ENCODE measurements at places on chromosomes 5 and 9. TPM values are rescaled to one million over a fixed set of nuclear protein-coding genes. Genes with fewer than 3 reads are reported as not detected.
A peak's percentile ranks its signal among the peaks of the same experiment; 100 is the strongest.

GRCh38 chr5:157547941-157548512 lies 27.5 kb downstream of the ADAM19 start:
- DNase-seq = no peak

DNA sequence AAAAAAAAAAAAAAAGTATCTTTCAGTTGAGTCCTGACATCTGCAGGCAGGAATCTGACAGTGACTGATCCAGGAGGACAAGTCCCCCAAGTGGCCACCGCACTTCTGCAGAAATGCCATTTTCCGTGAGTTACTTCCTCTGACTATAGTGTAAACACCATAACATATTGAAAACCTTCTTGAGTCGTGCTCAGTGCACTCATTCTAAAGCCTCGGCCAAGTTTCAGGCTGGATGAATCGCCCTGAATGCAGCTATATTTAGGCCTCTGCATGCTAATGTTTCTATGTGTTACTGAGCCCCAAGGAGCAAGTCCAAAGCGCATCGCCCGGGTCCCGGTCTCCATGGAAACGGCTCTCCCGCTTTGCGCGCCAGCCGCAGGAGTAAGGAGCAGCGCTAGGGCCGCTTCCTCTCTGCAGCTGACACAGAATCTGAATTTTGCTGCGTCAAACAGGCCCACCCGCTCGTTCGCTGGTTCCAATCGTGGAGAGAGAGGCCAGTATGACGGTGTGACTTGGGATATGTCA lies 335.4 kb downstream of the MSX2 start:
- DNase-seq = peak; percentile 33

DNA sequence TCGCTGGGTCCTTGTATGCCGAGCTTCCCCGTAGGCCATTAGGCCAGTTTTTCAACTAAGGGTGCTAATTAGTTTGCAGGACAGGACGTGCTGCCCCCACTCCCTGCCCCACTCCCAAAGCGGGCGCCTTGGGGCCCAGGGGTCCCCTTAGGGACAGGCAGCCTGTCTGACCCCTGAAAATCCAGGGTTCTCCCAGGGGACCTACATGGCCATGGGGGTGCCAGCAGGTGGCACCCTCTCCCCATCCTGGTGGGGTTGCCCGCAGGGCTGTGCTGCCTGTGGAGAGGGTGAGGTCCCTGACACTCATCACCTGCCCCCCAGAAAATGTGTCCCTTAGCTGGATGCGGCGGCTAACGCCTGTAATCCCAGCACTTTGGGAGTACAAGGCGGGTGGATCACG lies 8.5 kb upstream of the CCDC187 start:
- DNase-seq = no peak

DNA sequence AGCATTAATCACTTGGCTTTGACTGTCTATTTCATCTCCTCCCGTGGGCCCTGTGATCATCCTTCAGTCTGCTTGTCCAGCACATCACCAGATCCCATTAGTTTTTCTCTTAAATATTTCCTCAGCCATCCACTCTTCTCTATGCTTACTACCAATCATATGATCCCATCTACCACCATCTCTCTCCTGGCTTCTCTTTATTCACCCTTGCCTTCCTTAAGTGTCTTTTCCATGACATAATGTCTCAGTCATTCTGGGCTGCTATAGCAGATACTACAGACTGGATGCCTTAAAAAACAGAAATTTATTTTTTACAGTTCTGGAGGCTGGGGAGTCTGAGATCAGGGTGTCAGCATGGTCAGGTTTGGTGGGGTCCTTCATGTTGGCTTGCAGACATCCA lies 208.4 kb upstream of the PPP1R2B start:
- DNase-seq = no peak

Gene EQTN
- total RNA-seq = 0.32 TPM

Gene GPR21
- 1.9 TPM for total RNA-seq

Data from mucosa of gallbladder (tissue), 1 donor.